NCI-H2227 treated with DMSO at 0.1 percent for 48 hours (cell line): ENCODE measurements at places on chromosomes 6 and 20.

DNA sequence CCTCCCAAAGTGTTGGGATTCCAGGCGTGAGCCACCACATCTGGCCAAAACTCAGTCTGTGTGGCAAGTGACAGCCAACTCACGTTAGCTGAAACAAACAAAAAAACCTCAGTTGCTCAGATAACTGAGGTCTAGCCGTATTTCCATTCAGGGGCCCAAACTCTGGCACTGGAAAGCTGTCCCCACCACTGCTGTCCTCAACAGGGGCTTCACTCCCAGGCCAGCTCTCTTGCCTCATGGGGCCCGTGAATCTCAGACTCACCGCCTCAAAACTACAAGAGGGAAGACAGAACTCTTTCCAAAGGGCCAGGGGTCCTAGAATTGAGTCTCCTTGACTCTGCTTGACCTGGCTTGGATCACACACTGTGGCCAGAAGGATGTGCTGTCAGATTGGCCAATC, 7.4 kb downstream of the TTPAL start:
- DNase-seq = no peak

DNA sequence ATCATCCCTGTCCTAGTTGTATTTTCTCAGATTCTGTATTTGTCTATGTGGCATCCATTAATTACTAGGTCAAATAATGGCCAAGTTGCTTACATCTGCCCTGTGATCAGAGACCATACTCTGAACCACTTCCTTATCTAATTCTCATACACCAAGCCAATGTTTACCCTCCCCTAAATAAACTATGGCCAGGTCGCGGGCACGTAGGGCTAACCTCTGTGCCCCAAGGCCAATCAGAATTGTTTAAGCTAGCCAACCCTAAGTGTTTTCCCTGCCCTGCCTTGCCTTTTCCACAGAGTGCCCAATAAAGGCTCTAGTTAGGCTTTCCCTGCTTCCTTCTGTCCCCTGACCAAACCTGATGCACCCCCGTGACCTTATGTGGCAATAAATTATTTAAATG, 2.8 kb upstream of the CALHM4 start:
- DNase-seq = no peak

DNA sequence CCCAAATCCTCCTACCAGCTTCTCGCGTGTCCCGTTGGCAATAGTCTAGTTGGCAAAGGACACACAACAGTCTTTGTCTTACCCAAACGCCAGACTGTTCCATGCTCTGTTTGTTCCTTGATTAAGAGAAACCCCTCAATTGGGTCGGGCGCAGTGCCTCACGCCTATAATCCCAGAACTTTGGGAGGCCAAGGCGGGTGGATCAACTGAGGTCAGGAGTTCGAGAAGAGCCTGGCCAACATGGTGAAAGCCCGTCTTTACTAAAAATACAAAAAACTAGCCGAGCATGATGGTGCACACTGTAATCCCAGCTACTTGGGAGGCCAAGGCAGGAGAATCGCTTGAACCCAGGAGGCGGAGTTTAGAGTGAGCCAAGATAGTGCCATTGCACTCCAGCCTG, 153.7 kb downstream of the GRM4 start:
- DNase-seq = no peak

GRCh38 chr20:45419188-45420091, 3.5 kb downstream of the PIGT start:
- DNase-seq = no peak

GRCh38 chr20:47143657-47144056, 212.8 kb downstream of the ZMYND8 start:
- DNase-seq = no peak

DNA sequence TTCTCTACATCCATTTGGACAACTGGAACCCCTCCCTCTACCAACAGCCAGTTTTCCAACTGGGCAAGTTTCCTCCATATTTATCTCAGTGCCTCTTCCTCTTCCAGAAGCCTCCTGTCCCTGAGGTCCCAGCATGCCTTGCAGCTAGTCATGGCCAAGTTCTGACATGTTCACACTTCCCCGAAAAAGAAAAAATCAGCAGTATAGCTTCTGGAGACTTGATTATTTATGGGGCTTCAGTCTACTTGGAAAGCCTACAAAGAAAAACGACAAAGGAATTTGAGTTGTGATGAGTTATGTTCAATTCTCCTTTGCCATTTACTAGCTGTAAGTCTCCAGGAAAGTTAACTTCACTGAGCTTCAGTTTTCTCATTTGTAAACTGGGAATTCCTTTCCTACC, 406.5 kb downstream of the MAFB start:
- DNase-seq = no peak

- no peak for DNase-seq
Measured at GRCh38 chr20:25283221-25283951, 35.5 kb downstream of the PYGB start.

DNA sequence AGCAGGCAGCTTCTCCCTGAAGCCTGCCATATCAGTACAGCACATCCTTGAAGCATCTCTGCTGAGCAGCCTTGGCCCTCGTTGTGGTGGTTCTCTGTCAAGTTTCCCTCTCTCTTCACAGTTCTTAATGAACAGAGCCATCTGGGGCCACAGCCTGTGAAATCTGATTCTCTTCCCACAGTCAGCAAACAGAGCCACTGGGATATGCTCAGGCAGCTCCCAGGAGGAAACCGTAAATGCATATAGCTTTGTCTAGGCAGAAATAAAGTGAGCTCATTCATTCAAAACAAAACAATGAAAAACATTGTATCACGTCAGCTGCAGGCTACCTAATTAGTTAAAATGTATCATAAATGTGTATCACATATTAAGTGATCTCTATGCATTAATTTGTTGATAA, 80.3 kb downstream of the TBC1D7 start:
- no peak for DNase-seq

DNA sequence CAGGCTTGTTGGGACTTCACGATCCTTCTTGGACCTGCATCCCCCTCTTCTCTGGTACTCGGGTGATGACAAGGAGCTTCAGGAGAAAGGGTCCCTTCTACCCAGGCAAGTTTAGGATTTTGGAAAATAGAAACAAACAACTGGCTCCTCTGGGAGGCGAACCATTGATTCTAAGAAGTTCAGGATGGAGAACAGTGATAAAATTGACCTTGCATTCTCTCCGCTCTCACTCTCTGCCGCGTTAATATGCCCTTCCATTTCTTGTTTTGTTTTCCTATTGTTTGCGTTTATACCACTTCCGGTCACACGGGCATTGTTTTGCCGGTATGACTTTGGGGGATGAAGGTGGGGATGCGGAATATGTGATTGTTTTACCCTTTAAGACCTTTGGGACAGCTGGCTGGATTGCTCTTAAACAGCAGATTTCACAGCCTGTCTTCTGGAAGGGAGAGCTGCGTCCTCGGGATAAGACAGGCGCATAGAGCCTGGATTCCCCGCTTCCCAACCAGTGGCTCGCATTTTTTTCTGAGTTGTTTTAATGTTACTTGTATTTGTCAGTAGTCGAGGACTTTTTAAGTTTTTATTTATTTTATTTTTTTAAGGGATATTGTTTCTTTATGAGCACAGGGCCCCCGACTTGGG, 144.3 kb upstream of the ZNF184 start:
- no peak for DNase-seq

GRCh38 chr6:146813554-146813953, 214.8 kb downstream of the ADGB start:
- no peak for DNase-seq

DNA sequence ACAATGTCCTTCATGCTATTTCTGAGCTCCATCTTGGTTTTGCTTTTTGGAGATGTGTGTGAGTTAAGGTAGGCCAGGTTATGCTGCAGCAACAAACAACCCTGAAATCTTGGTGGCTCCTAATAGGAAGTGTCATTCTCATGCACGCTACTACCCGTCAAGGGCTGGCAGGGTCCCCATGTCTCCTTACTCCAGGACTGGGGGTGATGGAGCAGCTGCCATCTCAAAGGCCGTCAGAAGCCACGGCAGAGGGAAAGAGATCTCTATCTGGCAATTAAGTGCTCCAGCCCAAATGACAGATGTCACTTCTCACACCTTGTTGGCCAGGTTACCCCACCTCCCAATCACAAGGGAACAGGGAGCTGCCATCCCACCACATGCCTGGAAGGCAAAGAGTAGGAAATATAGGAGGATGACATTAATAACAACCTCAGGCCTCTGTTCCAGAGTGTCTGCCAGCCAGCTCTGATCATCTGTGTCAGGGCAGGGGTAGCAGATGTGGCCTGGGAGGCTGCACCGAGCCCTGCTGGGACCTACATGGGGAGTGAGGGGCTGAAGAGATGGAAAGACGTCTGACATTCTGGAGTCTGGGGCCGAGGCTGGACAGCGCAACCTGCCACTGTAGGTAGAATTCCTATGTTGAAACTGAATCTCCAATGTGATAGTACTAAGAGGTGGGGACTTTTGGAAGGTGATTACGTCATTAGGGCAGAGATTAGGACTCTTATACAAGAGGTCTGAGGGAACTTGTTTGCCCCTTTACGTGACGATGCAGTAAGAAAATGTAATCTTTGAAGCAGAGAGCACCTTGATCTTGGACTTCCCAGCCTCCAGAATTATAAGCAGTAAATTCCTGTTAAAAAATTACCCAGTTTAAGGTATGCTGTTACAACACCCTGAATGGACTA, 4.8 kb upstream of the SDCBP2 start:
- DNase-seq = no peak
